ENCODE measurements at places on chromosomes 1 and 21. TPM values are rescaled to one million over a fixed set of nuclear protein-coding genes. Genes with fewer than 3 reads are reported as not detected.
A peak's percentile ranks its signal among the peaks of the same experiment; 100 is the strongest.

PGLYRP3 gene
- not detected for total RNA-seq

DNA sequence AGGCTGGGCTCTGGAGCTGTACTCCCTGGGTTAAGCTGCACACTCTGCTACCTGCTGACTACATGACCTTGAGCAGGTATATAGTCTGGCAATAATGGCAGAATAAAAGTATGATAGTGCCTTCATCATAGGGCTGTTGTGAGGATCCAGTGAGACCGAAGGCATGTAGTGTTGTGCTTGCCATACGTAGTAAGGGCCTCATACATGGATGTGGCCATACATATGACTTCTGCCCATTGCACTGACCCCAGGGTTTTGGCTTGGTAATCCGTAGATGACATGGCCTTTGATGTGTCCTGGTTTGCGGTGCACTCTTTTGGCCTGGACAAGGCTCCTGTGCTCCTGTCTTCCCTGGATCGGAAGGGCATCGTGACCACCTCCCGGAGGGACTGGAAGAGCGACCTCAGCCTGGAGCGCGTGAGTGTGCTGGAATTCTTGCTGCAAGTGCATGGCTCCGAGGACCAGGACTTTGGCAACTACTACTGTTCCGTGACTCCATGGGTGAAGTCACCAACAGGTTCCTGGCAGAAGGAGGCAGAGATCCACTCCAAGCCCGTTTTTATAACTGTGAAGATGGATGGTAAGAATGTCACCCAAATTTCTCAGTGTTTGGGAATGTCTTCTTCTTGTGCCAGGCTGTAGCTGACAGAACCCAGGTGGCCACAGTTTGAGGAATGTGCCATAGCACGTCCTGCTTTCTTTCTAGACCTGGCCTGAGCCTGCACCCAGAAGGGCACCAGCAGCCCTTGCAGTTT is 17.0 kb upstream of the CD101 start:
- H3K4me3 ChIP-seq, result no peak overlapping the region
- H3K27ac ChIP-seq, result no peak overlapping the region
- H3K27me3 ChIP-seq, result no peaks in the 10 kb centered on the region
- H3K36me3 ChIP-seq, result no peaks in the 10 kb centered on the region
- no peak for DNase-seq

CD55 gene
- total RNA-seq, result 82.1 TPM

DNA sequence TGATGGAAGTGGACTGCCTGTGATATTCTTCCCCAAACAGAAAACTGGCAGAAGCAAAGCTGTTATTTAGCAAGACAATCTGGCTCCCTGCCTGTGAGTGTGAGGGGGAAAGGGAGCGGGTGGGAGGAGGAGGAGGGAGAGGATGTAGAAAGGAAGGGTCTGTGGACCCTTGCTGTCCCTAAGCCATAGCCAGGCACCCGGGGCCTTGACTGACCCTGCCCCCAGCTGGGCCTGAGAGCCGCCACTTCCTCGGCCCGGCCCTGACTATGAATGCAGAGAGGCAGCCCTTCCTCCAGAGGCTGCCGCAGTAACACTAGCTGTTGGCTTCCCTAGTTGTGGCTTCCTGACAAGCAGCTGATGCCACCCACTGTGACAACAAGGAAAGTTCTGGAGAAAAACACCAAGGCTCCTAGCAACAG is 13.9 kb downstream of the PLA2G2F start:
- H3K27ac ChIP-seq, result no peak overlapping the region
- no peaks in the 10 kb centered on the region for H3K27me3 ChIP-seq
- H3K36me3 ChIP-seq, result no peaks in the 10 kb centered on the region
- H3K4me1 ChIP-seq, result peaks cover 19% of the 10 kb centered on the region
- DNase-seq, result no peak

DNA sequence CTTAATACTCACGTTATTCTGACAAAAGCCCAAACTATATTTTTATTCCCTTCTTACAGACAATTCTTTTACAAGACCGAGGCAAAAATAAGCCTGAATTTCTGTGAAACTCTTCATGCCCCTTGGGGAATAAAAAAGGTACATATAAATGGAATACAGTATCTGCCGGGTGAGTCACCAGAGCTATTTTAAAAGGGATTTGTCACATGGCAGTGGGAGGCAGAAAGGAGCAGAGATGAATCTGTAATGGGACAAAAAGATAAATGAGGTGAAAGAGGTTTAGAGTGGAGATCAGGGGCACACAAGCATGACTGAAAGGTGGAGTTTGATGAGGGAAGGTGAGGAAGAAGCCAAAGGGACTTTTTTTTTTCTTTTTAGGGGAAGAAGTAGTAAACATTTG is 8.8 kb downstream of the XCL1 start:
- H3K36me3 ChIP-seq, result peaks cover 21% of the 10 kb centered on the region
- H3K27me3 ChIP-seq, result no peaks in the 10 kb centered on the region
- H3K27ac ChIP-seq, result no peak overlapping the region
- no peak overlapping the region for H3K4me3 ChIP-seq
- DNase-seq, result no peak

DNA sequence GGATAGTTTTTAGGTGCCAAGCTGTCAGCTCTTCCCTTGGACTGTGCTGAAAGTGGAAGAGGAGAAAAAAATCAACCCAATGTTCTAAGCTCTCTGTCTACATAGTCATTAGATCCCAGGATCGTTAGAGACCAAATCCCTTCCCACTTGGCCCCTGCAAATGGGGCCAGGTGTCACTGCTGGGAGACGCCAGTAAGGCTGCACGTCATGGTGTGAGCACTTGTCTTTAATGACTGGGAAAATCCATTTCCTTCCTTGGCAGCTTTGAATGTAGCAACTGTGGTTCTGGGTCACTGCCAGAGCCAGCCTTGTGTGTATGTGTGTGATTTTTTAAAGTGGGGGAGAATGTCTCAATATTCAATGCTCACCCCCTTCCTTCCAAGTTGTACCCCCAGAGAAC is 59.9 kb downstream of the MAN1C1 start:
- peaks cover 64% of the 10 kb centered on the region for H3K4me1 ChIP-seq
- H3K36me3 ChIP-seq, result peaks cover 51% of the 10 kb centered on the region
- H3K4me3 ChIP-seq, result peak overlapping the region; percentile 65
- H3K27me3 ChIP-seq, result peaks cover 48% of the 10 kb centered on the region

- DNase-seq, result no peak
- H3K27me3 ChIP-seq, result no peaks in the 10 kb centered on the region
- H3K36me3 ChIP-seq, result no peaks in the 10 kb centered on the region
- no peaks in the 10 kb centered on the region for H3K4me1 ChIP-seq
- no peak overlapping the region for H3K4me3 ChIP-seq
- no peak overlapping the region for H3K27ac ChIP-seq
Measured at GRCh38 chr1:61202854-61203598, 120.7 kb downstream of the NFIA start.

DNA sequence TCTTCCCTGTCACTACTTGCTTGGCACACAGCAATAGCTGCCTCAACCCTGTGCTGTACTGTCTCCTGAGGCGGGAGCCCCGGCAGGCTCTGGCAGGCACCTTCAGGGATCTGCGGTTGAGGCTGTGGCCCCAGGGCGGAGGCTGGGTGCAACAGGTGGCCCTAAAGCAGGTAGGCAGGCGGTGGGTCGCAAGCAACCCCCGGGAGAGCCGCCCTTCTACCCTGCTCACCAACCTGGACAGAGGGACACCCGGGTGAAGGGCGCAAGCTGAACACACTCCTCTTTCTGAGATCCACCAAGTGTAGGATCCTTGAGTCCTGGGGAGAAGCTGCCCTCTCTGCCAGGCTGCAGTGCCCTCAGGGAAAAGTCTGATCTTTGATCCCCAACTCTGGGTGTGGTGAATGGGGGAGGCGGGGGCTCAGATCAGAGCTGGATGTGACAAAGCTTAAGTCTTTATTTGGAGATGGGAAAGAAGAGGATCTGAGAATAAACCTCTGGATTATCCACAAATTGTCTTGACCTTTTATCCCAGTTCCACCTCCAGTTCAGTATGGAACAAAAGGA is 1.2 kb downstream of the RXFP4 start:
- H3K36me3 ChIP-seq, result peaks cover 20% of the 10 kb centered on the region
- no peak overlapping the region for H3K4me3 ChIP-seq
- DNase-seq, result no peak
- H3K27me3 ChIP-seq, result no peaks in the 10 kb centered on the region
- peak overlapping the region; percentile 77 for H3K27ac ChIP-seq

DNA sequence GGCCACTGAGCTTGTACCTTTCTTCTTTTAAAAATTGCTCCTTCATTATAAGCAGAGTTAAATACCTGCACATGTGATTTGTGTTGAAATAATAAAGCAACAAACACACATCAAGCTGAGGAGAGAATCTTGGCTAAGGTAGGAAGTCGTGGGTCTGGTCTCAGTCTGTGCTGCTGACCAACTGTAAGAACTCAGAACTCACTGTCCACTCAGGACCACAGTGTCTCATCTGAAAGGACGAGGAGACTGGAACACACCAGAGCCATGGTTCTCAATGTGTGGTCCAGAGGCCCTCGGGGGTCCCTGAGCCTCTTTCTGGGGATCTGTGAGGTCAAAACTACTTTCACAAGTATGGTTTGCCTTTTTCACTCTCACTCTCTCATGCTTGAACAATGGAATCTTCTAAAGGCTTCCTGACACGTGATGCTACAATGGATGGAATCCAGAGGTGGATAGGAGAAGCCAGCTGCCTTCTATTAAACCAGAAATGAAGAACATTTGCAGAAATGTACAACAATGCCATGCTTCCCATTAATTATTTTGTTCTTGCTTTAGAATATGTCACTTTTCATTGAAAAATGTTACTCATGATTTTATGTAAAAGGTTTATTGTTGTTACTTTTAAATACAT is 17.3 kb upstream of the ETS2 start:
- H3K36me3 ChIP-seq, result no peaks in the 10 kb centered on the region
- no peaks in the 10 kb centered on the region for H3K27me3 ChIP-seq
- no peak for DNase-seq
- H3K4me1 ChIP-seq, result peaks cover 10% of the 10 kb centered on the region

- no peaks in the 10 kb centered on the region for H3K36me3 ChIP-seq
- H3K27me3 ChIP-seq, result no peaks in the 10 kb centered on the region
- DNase-seq, result no peak
- no peaks in the 10 kb centered on the region for H3K4me1 ChIP-seq
Measured at GRCh38 chr1:219778793-219779369, 149.5 kb downstream of the SLC30A10 start.

DNA sequence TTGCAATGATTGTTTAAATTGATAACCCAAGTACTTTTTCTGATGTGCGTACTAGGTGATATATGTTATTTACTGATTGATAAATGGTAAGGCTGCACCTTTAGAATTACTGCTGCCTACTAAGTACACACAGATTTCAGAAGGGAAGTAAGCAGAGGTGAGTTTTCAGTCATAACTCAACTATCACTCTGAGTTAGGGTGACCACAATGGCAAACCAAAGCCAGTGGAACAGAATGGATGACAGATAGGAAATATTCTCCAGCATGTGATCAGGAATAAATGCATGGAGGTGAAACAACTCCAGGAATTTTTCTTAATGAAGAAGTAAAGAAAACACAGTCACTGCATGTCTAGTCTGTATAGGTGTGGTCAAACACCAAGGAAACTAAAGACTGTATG is 7.5 kb upstream of the KCNJ15 start:
- peaks cover 2% of the 10 kb centered on the region for H3K36me3 ChIP-seq
- peaks cover 22% of the 10 kb centered on the region for H3K4me1 ChIP-seq
- no peak overlapping the region for H3K27ac ChIP-seq
- DNase-seq, result no peak

- H3K4me1 ChIP-seq, result peaks cover 25% of the 10 kb centered on the region
- H3K27ac ChIP-seq, result no peak overlapping the region
- peak; percentile 27 for DNase-seq
- peak overlapping the region; percentile 78 for H3K4me3 ChIP-seq
Measured at GRCh38 chr21:33642896-33643657, 776 bp downstream of the ITSN1 start.

GRCh38 chr1:95002540-95003432 is 70.0 kb downstream of the ALG14 start:
- no peak for DNase-seq
- H3K36me3 ChIP-seq, result no peaks in the 10 kb centered on the region
- no peaks in the 10 kb centered on the region for H3K4me1 ChIP-seq
- H3K27ac ChIP-seq, result no peak overlapping the region

All from activated CD8-positive, alpha-beta T cell treated with anti-CD3 and anti-CD28 coated beads, Interleukin-2, amount 10 ng/mL, durations not matched to agents 7 days and 5 days (primary cell).